Renal cortex interstitium (tissue), 15 donors: ENCODE measurements at places on chromosomes 2 and 18.

DNA sequence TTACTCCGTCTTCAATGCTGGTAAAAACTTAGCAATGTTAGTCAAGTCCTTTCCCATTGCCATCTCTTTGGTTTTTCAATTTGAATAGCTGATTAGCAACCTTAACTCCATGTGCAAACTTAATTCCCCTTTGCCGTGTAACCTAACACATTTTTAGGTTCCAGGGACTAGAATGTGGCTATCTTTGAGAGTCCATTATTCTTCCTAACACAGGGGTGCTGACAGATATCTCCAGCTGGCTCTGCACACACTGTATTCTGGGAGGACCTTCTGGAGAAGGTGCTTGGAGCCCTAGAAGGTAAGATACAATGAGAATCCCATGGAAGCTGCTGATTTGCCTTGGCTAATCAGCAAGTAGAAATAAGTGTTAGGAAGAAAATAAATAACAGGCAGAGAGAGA, 104.6 kb upstream of the STON1 start:
- no peak for DNase-seq

DNA sequence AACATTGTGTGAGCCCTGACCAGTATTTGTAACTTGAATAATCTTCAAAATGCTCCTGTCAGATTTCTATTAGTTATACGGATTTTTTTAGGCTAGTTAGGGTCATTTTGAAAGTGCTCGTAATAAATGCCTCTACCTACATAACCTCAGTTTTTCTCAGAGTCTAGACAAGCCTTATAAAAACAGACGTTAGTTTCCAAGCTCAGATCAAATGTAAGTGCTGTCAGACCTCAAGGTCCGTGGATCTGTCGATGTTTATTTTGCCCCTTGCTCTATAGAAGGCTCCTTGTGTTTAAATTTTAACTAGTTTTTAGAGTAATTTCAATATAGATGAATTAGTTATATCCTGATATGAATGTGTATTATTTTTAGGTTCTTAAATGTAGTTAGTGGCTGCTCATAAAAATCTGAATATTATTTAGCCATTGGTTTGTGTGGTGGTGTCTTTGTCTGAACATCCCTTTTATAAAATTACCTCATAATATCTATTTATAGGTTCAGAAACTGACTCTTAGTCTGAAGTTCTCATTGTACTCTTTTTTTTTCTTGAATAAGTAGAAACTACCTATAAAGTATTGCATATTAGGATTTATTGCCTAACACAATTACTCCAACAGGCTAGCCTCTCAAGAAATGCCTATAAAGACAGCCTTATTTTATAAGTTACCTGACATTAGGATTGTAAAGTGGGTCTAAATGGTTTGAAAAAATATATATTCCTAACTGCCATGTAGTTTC, 71.1 kb downstream of the MTA3 start:
- DNase-seq: no peak

- DNase-seq: no peak
Observed at GRCh38 chr2:135965756-135966155, 19.7 kb downstream of the DARS1 start.

- no peak for DNase-seq
Observed at GRCh38 chr2:930935-931334, 19.7 kb upstream of the SNTG2 start.

DNA sequence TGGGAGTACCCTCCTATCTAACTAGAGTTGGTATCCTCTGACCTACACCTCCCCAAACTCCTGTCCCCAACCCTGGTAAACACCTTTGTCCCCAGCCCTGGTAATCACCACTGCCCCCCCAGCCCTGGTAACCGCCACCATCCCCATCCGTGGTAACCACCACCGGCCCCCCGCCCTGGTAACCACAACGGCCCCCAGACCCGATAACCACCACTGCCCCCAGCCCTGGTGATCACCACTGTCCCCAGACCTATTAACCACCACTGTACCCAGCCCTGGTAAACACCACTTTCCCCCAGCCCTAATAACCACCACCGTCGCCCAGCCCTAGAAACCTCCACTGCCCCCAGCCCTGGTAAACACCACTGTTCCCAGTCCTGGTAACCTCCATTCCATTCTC, 820.2 kb upstream of the SALL3 start:
- no peak for DNase-seq

DNA sequence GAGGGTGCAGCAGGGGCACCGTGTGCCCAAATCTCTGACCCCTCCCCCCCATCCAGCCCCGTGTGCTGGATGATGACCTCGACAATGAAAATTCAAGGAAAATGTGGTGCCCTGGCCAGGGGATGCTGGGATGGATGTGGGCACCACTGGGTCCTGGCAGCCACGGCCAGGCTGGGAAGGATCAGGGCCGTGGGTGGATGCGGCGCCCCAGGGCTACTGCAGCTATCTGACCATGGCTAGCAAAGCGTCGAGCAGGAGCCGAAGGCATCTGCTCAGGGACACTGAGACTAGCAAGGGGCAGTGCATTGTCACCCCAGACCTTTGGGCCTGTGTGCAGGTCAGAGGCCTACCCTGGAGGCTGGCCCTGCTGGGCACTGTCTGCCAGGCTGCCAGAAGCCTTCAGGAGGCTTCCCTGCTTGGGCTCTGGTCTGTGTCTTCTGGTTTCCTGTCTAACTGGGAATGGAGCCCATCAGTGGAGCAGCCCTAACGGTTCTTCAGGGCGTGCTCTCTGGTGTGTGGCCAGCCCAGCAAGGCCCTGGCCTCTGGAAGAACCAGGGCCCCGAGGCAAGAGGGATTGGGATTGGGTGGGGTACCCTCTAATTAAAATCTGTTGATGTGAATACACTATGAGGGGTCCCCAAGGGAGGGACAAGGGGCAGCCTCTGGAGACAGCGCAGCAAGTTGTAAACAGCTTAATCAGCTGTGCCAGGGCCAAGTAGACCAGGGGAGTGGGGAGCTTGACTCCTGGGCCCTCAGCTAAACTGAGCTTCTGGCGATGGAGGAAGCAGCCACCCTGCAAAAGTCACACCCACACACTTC, 98.0 kb downstream of the STPG4 start:
- no peak for DNase-seq

GRCh38 chr2:53969285-53969967, 1.4 kb downstream of the PSME4 start:
- peak; percentile 56 for DNase-seq

DNA sequence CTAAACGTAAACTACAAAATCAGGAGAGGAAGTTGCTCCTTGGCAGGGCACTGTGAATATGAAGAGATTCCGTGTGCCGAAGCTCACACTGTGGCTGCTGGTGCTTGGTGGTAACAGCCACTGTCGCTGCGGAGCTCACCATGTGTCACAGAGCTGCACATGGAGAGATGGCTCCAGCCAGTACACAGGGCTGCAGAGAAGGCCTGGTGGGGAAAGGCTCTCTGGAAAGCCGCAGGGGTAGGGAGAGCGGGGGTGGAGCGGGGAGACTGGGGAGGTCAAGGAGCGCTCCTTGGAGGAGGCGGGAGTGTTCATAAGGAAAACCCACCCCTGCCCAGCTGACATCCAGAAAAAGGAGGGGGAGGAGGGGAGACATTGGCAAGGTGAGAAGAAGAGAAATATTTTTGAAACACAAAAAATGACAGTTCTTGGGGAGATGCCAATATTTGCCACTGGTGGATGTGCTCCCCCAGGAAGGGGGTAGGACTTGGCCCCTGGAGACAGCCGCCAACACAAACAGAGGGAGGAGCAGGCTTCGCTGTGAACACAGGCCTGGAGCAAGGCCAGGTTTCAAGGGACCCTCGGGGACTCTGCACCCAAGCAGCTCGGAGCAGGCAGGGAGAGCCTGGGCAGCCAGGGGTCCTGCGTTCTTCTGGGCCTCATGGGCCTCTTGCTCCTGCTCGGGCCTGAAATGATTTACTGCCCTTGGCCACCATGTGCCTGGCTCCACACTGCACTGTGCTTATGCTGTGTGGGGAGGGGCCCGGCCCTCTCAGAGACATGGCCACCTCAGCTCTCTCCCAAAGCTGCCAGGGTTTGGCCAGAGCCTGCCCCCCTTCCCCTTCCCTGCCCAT, 102.6 kb upstream of the GLI2 start:
- DNase-seq: no peak

DNA sequence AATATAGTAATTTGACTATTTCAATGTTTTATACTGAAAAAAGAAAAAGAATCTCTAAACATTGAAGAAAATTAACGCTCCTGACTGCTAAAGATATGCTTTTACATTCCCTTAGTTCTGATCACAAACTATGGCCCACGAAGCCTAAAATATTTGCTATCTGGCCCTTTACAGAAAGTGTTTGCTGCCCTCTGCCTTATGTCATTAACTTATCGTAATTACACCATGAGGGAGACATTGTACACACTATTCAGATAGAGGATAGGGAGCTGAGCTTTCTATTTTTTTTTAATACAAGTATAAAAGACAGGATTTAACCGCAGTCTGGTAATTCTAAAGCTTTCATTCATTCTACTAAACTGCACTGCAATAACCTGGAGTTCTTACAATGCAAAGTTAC, 393.1 kb upstream of the DCC start:
- no peak for DNase-seq

DNA sequence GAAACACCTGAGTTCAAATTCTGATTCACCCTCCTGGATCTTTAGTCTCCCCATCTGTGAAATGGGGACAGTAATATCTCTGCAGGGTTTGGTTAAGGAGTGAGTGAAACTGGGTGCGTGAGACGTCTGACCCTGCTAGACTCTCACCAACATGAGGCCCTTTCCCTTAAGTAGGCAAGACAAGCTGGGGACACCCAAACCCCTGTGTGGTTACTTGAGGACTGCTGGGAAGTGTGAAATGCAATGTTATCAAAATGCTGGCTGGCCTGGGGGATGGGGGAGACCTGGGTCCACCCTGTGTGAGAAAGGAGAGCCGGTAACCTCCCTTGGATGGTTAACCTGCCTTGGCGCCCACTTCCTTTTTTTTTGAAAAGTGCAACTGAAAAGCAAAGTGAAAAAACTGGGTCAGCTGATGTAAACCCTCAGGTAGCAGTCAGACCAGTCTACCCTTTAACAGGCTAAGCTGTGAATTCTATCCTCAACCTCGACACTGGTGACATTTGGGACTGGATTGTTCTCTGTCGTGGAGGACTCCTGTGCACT, 82.3 kb downstream of the INPP5D start:
- DNase-seq: no peak

- no peak for DNase-seq
Observed at GRCh38 chr18:45567123-45567522, 48.2 kb upstream of the SLC14A2 start.

GRCh38 chr2:120316528-120317179, 29.3 kb upstream of the INHBB start:
- no peak for DNase-seq

GRCh38 chr18:56321470-56321869, 316.9 kb downstream of the TXNL1 start:
- DNase-seq: no peak

DNA sequence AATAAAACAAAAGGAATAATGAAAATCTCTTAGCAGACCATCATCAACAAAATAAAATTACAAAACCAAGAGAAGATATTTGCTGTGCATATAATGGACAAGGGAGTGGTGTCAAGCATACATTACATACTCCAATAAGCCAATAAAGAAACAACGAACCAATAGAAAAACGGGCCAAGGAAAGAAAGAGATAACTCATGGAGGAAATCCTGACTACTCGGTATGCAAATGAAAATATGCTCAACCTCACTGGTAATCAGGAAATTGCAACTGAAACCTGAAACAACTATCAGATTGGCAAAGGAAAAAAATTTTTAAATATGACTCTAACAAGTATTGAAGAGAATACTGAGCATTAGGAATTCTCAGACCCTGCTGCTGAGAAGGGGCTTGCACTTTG, 84.7 kb downstream of the BCL2 start:
- DNase-seq: no peak

- DNase-seq: no peak
Observed at GRCh38 chr18:8701546-8702118, 3.7 kb upstream of the MTCL1 start.

DNA sequence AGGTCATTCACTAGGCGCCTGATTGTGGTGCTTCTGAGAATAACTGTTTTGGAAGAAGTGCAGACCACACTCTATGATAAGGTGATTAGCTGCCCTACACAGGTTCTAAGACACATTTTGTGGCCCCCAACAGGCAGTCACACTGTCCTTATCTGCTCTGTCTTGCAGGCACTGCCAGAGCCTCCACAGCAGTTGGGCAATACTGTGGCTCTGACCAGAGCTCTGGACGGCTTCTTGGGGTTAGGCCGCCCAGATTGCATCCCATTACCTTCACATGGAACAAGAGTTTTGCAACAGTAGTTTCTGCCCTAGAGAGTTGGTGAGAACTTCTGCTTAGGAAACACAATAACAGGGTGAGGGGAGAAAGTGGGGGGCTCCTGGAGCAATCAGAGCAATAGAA, 22.7 kb downstream of the RUFY4 start:
- no peak for DNase-seq

GRCh38 chr18:69220529-69220928, 180.2 kb upstream of the DOK6 start:
- no peak for DNase-seq

DNA sequence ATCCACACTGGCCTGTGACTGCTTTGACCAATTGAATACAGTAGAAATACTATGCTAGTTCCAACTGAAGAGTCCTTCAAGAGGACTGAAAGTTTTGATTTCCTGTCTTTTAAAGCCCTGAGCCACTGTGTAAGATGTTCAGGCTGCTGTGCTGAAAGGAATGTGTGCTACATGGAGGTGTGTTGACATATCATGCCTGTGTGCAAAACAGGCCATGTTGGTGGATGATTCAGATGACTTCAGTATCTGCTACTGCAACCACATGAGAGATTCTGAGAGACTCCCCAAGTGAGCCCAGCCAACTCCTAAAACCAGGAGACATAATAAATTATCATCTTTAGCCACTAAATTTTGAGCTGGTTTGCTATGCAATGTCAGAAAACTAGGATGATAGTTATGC, 662.9 kb downstream of the ZEB2 start:
- DNase-seq: no peak

- no peak for DNase-seq
Observed at GRCh38 chr2:120702061-120702460, 33.6 kb upstream of the GLI2 start.

- DNase-seq: peak; percentile 5
Observed at GRCh38 chr2:51231071-51231470, 199.1 kb upstream of the NRXN1 start.

GRCh38 chr2:239093542-239093941, 245.7 kb downstream of the TWIST2 start:
- DNase-seq: no peak

- DNase-seq: peak; percentile 74
Observed at GRCh38 chr2:191218292-191218898, 26.8 kb upstream of the MYO1B start.

- DNase-seq: no peak
Observed at GRCh38 chr18:46591783-46592391, 65.1 kb downstream of the LOXHD1 start.

- no peak for DNase-seq
Observed at GRCh38 chr2:206886696-206887095, 52.6 kb upstream of the CPO start.

- no peak for DNase-seq
Observed at GRCh38 chr18:24369426-24369825, 28.2 kb downstream of the OSBPL1A start.
